ENCODE measurements at places on chromosomes 13 and 19.
A peak's percentile ranks its signal among the peaks of the same experiment; 100 is the strongest.

GRCh38 chr13:107458269-107458668 is 757.1 kb downstream of the LIG4 start:
- DNase-seq, result no peak

GRCh38 chr19:11478167-11479089 is 2.4 kb downstream of the ELAVL3 start:
- no peak for DNase-seq

GRCh38 chr19:39738814-39739213 is 985 bp upstream of the CLC start:
- DNase-seq, result no peak

DNA sequence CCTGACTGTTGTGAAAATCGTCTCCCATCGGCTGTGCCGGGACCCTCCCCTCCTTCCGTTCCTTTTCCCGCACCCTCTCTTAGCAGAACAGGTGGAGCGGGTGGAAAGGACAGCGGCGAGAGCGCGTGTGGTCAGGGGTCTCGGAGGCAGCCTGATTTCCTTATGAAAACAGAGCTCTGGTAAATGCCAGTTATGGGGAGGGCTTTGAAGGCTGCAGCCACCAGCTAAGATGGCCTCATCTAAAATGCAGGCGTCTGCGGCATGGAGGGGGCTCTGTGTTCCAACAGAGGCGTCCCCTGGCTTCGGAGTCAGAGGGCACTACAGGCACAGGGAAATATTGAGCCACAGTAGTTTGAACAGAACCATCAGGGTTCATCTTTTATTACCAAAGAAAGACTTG is 93.8 kb upstream of the SOX1 start:
- DNase-seq, result no peak

DNA sequence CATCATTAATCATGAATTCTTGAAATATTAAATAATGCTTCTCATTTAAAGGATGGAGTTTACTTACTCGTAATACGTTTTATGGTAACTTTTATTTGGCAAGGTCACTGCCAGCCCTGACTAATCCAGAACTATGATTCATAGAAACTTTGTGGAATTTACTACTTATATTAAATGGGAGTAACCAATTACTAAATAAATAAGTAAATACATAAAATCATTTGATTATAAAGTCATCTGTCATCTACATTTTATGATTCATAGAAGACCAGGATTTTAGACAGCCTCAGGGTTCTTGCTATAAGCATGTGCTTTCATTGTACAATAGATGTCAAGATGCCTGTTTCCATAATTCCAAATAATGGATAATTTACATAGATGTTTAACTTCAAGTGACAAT is 611.1 kb downstream of the TBC1D4 start:
- DNase-seq, result no peak

DNA sequence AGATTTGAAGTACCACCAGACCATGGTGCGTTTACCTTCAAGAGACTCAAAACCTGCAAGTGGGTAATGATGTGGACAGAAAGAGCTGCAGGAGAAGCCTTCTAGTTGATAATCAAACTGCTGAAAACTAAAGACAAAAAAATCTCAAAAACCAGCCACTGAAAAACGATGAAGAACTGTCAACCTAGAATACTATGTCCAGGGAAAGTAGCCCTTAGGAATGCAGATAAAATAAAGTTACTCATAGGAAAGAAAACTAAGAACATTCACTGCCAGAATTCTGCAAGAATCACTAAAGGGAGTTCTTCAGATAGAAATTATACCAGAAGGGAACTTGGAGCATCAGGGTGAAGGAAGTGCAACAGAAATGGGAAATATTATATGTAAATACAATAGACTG is 5.3 kb downstream of the ZNF470 start:
- no peak for DNase-seq

GRCh38 chr19:42555317-42555716 is 27.0 kb upstream of the CEACAM1 start:
- DNase-seq, result no peak

DNA sequence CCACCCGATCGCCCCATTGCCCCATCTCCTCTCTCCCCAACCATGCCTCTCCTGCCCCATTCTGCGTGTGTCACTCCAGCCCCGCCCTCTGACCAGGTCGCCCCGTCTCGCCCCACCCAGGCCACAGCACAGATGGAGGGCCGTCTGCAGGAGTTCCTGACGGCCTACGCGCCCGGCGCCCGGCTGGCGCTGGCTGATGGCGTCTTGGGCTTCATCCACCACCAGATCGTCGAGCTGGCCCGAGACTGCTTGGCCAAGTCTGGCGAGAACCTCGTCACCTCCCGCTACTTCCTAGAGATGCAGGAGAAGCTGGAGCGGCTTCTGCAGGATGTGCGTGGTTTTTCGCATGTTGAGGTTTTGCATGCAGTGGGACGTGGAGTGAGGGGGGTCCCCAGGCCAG is 26.2 kb downstream of the MAST3 start:
- no peak for DNase-seq

DNA sequence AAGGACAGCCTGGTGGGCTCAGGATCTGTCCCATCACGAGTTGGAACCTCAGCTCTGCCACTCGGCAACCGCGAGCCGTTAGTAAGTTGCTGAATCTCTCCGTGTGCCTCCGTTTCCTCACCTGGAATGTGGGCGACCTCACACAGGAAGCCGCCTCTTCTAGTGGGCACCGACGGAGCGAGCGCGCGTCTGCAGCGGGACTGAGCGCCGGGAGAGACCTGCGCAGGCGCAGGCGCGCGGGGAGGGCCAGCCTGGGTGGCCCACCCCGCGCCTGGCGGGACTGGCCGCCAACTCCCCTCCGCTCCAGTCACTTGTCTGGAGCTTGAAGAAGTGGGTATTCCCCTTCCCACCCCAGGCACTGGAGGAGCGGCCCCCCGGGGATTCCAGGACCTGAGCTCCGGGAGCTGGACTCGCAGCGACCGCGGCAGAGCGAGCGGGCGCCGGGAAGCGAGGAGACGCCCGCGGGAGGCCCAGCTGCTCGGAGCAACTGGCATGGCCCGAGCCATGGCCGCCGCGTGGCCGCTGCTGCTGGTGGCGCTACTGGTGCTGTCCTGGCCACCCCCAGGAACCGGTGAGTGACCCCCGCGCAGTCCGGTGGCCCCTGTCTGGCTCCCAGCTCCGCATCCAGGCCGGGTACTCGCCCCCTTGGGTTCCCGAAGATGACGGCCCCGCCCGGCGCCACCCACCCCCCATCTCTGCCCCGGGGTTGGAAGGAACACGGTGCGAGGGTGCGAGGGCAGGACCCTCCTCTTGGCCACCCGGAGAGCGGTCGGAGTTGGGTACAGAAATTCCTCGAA is at the start of gene PVR:
PVR (plus strand) TSS at position 306 of the 797 bp plus-strand sequence; CDS start at position 493, 187 bp downstream.
- DNase-seq, result no peak

DNA sequence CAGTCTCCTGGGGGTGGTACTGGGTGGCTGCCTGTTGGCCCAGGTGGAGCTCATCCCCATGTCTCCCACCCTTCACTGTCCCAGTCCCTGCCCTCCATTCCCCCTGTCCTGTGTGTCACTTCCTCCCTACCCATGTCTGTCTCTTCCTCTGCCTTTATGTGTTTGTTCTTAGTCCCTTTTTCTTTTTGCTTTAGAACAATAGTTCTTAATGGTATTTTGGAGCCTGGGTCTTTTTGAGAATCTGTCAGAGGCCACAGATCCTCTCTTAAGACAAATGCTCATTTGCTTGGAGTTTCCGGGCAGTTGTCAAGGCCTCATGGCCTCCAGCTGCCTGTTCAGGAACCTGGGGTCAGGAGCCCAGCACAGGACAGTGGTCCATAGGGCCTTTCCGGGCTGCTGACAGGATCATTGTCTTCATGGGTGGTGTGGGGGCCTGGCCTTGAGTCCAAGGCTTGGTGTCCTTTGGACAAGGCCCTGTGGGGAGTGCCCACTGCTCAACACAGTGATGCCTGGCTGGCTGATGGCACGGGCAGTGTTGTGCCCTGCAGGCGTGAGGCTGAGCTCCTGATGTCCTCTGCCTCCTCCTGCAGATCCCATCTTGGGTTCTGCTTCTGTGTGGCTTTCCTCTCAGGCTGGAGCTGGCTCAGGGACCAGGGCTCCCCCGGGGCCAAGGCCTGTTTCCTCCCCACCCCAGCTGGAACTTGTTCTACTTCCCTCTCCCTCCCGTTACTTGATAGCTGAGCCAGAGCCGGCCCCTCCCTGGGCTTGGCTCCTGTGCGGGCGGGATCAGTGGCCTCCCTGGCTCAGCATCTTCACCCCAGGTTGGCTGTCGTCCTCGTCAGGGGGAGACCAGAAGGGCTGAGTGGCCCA is 3.5 kb downstream of the EGLN2 start:
- no peak for DNase-seq

- peak; percentile 93 for DNase-seq
Measured at GRCh38 chr19:10270180-10270615, 722 bp upstream of the ICAM1 start.

GRCh38 chr19:32010071-32010470 is 335.3 kb upstream of the ZNF507 start:
- no peak for DNase-seq

GRCh38 chr19:10648360-10648759 is 5.8 kb upstream of the ILF3 start:
- no peak for DNase-seq

DNA sequence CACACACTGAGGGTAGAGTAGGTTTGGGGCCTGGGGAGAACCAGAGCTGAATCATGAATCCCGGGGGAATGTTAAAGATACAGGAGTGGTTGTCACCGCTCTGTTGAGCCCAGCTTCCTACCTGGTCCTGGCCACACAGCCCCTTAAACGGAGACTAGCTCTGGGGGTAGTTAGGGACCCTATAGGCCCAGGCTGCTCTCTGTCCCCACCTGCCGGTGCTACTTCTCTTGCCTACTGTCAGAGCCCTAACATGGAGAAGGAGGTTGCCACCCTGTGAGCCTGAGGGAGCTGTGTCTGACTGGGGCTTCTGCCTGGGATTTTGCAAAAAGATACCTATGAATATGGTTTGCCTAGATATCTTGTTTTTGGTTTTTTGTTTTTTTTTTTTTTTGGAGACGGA is 36.6 kb upstream of the ZNF429 start:
- DNase-seq, result no peak

GRCh38 chr13:85497652-85498051 is 301.6 kb downstream of the SLITRK6 start:
- DNase-seq, result no peak

Measured in T-helper 2 cell (primary cell).